ENCODE measurements at places on chromosomes 5 and 9.

DNA sequence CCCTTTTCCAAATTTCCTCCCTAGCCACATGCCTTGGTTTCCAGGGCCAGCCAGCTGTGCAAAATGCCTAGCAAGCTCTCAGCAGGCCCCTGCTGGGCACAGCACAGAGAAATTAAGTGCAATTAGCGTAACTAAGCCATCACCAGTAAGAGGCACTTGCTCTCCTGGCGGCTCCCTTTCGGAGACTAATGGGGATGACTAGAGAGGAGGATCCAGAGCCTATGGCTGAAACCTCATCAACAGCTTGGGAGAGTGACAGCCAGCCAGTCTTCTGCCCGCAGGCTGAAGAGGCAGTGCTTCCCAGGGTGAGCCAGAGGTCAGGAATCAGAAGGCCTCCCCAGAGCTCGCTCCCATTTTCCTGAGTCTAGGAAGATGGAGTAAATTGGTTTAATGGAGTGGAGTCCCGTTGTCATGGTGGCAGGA, 108.4 kb downstream of the KCNIP1 start:
- no peak for DNase-seq

DNA sequence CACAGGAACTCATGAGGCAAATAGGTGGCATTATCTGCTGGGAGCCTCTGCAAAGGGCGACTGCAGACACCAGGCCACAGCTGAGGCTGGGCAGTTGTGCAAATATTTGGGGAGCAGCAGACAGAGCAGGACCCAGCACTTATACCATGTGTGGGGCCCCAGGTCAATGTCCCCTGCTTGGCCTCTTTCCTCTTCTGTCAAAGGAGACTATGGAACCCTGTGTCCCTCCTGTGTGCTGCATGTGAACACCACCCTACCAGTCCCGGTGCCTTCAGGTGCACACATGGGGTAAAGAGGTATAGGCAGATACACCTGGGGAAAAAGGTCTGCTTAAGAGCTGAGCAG, 50.8 kb downstream of the ROR2 start:
- no peak for DNase-seq

- DNase-seq = no peak
These were observed 35.9 kb upstream of the FBP1 start for GRCh38 chr9:94675008-94675881.

DNA sequence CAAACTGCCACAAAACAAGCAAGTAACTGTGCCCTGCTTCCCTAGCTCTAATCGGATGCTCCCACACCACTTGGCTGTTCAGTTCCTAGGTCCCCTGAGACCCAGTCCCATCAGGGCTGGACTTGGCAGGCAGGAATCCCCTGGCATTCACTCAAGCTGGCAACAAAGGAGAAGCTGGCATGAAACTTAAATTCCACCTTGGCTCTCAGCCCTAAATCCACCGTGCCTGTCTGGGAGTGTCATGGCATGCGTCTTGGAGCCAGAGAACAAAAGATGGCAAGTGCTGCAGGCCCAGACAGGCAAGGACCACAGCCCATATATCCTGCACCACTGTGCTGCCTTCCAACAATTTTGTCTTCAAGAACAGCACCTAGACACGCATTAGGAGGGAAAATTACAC, 38.2 kb downstream of the ETF1 start:
- DNase-seq = no peak

DNA sequence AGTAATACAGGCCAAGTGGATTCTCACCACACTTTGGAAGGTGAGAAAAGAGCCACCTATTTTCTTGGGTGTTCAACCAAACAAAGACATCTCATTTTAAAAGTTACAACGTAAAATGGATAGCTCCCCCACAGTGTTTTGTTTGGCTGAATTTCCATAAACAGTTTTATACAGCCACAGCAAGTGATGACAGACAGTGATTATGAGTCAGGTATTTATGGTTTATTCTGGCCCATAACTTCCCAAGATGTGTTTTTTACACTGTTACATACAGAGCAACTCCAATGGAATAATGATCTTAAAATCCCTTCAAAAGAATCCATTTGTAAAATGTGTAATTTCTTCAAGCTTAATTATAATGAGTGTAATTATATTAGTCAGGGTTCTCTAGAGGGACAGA, 421.3 kb downstream of the TLE1 start:
- no peak for DNase-seq

DNA sequence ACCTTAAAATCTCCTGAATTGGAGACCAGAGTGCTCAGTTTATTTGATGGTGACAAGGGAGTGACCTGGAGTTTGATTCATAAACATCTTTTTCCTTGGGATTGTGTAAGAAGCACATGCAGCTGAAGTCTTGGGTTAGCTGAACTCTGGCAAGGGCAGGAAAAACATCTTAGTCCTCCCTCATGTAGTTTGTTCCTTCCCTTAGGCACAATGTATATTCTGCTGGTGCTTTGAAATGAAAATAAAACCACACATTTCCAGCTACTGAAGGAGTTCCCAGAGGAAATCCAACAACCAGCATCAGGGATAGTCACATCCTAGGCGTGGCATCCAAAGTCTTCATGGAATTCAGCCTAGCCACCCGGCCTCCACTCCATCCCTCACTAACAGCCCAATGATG, 95.2 kb upstream of the PAPPA start:
- no peak for DNase-seq

DNA sequence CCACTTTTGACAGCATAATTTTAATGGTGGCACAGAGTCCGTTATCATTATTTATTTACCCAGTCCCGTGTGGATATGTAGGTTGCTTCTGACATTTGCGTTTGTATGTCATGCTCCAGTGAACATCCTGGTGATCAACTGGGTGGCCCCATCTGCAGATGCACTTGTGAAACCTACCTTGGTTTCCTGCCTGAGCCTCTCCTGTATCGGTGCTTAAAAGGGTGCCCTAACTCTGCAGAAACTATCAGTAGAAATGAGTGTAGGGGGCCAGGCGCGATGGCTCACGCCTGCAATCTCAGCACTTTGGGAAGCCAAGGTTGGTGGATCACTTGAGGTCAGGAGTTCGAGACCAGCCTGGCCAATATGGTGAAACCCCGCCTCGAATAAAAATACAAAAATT, 92.1 kb upstream of the IER5L start:
- no peak for DNase-seq

DNA sequence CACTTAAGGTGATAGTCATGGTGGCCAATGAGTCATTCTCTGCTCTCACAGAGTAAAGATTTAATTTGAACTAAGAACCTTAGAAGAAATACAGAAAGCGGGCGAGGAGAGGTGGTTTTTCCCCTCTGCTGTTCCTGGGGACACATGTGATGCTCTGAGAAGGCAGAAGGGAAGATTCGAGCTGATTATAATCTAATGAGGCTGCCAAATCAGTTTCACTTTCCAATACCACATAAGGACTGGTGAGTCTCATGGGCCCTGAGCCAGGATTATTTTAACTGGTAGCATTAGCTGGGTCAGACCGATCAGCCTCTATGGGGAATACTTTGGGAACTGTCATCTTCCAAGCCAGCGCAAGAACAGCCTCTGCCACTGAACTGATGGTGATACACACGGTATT, 116.5 kb downstream of the SLC1A3 start:
- DNase-seq = no peak

DNA sequence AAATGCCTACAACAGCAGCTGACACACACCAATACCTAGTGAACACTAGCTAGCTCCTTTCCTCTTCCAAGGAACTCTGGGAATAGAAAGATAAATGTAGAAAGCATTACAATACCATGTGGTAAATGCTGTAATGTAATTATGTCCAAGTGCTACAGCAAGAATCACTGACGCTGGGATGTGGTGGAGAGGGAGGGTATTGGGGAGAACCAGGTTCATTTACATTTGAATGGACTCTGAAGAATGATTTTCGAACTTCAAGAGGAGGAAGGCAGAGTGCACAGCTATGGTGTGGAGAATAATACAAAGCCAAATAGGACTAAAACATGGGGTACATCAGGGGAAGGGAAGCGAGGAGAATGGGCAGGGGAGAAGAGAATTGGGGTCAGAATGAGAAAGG, 158.0 kb downstream of the CDK5RAP2 start:
- no peak for DNase-seq

DNA sequence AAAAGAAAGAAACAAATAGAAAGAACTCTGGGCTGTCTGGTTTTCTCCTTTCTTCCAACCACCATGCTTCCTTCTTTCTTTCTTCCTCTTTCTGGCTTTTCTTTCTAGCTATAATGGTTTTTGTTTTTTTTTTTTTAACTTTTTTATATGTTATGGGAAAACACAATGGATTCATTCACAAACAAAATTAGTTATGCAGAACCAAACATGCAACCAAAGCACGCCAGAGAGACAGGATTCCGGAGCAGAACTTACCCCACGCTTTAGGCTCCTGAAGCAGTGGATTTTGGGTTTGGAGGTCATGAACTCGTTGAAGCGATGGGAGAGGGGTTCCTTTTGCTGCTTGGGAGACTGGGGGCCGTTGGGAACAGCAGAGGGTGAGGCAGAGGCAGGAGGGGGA, 88.3 kb downstream of the USP20 start:
- DNase-seq = no peak

GRCh38 chr9:109011231-109011671, 2.0 kb downstream of the CTNNAL1 start:
- DNase-seq = no peak

DNA sequence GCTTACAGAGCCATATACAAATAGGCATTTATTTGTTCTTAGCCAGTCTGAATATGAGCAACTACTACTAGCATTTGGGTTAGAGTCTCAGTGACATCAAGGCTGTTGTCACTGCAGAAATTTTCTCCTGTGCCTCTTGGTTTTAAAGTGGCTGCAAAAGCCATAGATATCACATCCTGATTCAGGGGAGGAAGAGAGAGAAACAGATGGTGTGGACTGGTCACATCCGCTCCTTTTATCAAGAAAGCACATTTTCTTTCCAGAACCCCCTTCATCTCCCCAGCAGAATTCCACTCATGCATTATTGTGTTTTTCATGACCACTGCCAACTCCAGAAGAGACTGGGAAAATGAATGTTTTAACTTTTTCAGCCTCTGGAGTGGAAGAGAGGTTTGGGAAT, 69.8 kb downstream of the PTTG1 start:
- DNase-seq = no peak

- DNase-seq = no peak
These were observed 290.5 kb downstream of the DOCK8 start for GRCh38 chr9:504921-505740.

DNA sequence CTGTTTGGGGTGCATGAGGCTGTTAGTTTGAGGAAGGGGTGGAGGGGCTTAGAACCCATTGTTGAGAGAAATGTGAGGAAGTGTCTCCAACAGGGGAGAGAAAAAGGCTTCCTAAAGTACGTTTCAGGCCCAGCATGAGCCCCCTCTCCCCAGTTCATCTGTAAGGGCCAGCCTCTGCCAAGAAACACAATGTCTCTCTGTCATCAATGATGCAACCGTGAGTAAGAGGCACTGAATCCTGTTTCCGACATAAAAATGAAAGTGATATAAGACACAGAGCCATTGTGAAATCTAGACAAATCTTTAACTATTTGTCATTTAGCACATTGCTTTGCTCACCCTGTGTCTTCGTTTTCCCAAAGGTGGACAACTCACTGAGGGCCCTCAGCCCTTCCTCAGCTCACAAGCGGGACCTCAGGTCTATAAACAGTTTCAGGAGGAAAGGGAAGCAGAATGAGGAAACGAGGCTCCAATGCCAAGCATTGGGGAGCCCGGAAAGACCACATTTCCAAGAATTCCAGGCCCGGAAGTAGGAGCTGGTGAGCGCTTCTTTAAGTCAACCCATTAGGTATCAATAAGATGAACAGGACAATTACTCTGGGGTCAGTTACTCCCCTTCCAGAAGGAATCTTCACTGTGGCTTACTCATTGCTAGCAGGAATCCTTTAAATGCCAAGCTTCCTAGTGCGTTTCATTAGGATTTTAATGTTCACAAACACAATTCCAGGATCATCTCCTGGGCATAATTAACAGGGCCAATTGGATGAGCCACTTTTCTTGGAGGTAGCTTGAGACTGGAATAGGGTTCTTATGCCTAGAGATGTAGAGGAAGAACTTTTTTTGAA, 59.0 kb upstream of the KLF4 start:
- no peak for DNase-seq

DNA sequence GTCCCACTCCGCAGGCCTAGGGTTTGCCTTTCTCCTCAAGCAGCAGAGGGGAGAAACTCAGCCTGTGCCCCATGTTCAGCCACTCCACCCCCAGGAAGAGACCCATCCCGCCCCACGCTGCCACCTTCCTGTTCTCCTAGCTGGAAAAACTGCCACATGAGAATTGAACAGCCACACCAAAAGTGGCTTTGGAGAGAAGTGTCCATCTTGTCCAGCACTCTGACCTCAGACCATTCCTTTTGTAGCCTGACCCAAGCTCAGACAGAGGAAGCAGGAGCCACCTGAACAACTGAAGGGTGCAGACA, 8.3 kb upstream of the SLC25A48 start:
- no peak for DNase-seq

DNA sequence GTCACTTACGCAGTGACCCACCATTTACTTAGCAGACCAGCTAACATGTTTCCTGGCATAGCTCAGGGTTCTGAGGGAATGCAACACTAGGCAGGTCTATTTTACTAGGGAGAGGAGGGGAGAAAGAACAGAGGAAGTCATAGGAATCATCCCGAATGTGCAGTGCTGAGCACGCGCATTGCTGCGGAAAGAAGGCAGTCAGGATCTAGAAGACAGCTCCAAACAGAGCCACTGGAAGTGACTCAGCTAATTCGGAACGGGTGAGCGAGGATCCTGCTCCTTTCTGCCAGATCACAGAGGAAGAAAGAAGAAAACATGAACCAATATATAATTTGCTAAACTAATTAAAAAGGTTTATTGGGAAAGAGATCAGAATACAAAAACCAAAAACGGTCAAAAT, 339.8 kb downstream of the EFNA5 start:
- no peak for DNase-seq

- no peak for DNase-seq
These were observed at the start of gene SLC6A3 for GRCh38 chr5:1445313-1445688. Gene SLC6A3, minus strand, starts transcription at chr5:1445440. Its CDS starts 2,243 bp downstream, at chr5:1443197.

DNA sequence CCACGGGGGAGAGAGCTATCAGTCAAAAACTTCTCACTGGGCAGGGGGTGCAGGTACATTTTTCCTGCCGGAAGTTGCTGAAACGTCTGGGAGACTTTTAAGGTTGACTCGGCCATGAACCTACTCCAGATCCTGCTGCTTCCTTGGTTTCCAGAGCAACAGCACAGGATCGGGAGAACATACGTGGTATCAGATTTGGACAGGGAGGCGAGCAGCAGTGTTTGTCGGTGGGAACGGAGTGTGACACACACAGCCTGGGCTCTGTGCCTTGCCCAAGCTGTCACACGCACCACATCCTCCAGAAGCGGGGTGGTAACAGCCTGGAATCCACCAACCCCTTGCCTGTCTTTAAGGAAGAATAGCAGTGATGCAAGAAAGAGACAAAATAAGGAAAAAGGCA, 276.5 kb downstream of the SLIT3 start:
- no peak for DNase-seq

- DNase-seq = no peak
These were observed 141.7 kb downstream of the FGF1 start for GRCh38 chr5:142544071-142544753.

- DNase-seq = no peak
These were observed 84.9 kb upstream of the BASP1 start for GRCh38 chr5:17132444-17133083.
